Stimulated activated CD8-positive, alpha-beta memory T cell treated with anti-CD3 and anti-CD28 coated beads, Interleukin-4, amount 100 ng/mL, for 1 hour (primary cell): ENCODE measurements at places on chromosomes 2 and 18.

DNA sequence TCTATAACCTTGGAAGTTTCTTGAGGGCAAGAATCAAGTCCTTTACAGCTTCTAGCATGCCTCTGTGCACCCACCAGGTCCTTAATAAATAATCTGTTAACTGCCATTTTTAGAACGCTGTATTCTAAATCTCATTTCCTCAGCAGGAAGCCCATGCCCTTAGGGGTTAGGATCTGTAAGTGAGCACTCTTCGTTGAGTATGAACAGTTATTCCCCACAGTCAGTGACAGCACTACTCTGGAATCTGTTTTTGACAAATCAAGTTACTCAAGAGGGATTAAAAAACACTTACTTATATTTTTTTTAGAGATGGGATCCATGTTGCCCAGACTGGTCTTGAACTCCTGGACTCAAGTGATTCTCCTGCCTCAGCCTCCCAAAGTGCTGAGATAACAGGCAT, 14.6 kb downstream of the PAIP2B start:
- DNase-seq, result no peak

GRCh38 chr2:28300485-28301341, 91.9 kb upstream of the FOSL2 start:
- DNase-seq, result no peak

- no peak for DNase-seq
Observed at GRCh38 chr2:101930019-101930418, 61.7 kb upstream of the IL1R2 start.

DNA sequence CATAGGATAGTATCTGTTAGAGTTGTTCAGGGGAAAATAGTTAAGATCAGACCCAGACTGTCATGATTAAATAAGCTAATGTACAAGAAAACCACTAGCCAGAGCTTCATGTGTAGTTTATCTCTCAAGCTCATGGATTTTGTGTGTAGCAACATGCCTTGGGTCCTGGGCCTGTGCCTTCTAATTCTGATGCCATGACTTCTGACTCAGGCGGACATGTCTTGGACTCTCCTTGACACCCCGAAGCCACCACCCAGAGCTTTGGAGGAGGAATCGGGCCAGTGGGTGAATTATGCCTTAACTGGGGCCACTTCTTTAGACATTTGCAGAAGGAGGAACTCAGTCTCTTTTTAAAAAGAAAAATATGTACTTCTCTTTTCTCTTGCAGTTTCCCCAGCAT, 68.7 kb downstream of the NPAS2 start:
- DNase-seq, result no peak

DNA sequence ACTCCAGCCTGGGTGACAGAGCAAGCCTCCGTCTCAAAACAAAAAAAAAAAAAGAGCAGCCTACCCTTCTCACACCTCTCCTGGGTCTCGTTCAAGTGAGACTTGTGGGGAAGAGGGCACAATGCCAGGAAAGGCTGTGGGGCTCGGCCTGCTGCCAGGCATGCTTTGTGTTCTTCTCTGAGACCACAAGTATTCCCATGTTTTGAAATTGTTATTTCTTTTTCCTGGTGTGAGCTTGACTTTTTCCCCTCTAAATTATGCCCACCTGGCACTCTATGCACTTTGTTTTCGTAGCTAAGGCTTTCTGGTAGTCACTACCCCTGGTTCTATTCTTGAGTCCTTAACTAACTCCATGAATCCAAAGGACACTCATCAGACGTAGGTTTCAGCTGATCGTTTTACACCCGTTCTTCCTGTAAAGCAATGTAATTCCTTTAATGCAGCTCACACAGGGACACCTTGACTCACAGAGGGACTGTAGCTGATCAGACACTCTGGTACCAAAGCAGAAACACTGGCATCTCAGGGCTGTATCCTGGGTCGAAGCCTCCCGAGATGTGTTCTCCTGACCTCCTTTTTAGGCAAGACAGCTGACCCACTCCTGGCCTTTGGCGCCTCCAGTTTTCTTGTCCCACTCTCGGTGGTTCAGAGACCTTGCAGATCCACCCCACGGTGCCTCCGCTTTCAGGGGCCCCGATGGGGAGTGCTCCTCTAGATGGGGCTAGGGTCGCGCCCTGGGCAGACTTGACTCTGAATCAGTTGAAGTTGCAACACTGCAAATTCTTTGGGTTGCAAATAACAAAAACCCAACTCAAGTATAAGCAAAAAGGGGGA, 193.3 kb upstream of the AGAP1 start:
- no peak for DNase-seq

GRCh38 chr18:75581336-75582131, 154.0 kb upstream of the SMIM21 start:
- DNase-seq, result no peak

DNA sequence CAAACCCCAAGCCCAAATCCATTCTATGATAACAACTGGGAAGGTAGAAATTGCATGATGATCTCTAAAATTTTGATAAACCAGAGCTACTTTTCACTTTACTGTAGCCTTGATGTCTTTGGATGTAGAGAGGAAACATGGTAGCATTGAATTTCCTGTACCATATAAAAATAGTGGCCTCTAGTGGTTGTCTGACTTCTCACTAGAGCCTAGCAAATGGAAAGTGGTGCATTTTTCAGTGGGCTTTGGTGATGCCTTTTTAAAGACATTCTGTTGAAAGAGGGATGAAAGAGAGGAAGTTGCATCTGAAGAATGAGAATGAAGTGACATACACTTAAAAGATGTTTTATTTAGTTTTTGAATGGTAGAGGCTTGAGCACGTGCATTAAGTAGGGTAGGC, 662.2 kb downstream of the XIRP2 start:
- DNase-seq, result no peak

DNA sequence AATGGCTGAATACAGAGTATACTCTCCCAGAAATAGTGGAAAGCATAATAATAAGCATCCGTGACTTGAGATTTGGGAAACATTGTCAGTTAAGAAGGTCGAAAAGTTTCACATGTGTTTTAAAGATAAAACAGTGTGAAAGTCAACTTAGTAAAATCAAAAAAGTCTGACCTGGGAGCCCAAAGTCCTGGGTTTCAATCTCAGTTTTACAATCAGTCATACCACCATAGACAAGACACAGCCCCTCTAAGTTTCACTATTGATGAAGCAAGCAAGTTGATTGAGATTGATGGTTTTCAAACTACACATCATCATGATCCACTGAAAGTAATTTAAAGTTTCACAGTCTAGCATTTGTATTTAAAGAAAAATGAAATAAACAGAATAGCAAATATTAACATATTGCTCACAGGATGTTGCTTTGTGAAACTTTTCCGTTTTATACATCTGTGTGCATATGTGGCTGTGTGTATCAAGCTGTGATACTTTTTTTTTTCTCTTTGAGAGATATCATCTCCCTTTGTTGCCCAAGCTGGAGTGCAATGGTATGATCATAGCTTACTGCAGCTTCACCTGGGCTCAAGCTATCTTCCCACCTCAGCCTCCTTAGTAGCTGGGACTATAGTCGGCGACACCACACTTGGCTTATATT, 71.1 kb downstream of the PIK3C3 start:
- DNase-seq, result no peak

DNA sequence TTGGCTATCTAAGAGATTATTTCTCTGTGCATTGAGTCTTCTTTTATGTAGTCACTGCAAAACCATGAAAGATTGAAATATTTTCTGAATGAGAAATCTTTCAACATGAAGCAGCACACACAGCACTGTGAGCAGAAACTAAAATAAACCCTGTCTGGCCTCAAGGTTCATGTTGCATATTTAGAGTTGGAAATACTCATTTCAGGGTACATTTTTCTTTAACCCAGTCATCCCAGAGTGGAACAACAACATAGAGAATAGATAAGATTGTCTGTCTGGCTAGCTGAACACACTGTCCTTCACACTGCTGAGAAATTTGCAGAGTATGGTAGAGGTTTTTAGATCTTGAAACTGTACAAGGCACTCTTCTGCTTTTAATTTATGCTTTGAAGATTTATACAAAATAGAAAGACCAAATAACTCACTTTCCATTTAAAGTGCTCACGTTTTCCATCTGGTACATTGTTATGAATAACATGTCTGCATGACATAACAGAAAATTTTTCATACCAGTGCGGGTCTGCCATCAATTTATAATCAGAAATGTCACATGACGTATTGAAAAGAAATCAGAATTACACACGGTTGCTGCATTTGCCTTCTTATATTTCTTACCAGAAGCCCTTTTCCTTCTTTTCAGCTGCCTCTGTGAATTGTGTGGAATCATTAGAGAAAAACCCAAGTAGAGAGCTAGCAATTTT, 25.0 kb upstream of the FN1 start:
- DNase-seq, result no peak

DNA sequence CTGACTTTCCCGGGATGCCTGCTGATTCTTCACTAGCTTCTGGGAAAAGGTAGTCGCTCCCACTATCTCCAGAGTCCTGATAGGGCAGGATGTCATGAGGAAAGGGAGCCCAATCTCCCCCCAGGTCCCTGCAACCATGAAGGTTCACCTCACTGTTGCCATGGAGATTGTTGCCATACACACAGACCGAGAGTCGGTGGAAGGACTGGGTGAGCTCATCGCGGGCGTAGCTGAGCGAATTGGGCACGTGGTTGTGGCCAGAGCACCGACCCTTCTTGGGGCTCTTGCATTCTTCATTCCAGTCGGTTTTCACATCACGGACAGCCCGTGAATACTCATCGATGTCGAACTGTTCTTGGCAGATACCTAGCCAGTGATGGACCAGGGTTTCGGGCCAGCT, 97.4 kb downstream of the MEP1B start:
- DNase-seq, result no peak

- no peak for DNase-seq
Observed at GRCh38 chr2:190974629-190975361, 39.2 kb downstream of the STAT1 start.

- no peak for DNase-seq
Observed at GRCh38 chr2:105373895-105374401, 24.9 kb downstream of the FHL2 start.

DNA sequence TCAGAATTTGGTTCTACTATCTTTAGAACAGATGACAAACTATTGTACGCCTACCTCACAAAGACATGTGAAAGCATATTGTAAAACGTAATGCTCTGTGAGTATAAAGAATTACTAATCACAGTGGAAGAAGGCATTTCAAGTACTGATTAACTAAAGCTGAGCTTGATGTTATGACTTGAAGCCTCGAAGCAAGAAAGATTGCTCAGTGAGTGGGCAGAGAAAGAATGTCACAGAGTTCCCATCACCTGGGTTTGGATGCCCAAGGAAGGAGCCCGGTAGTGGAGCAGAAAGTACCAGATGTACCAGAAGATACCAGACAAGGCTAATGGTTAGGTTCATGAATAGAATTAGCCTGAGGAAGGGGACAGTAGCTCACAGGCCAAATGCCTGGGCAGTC, 39.5 kb upstream of the FAM110C start:
- DNase-seq, result no peak

DNA sequence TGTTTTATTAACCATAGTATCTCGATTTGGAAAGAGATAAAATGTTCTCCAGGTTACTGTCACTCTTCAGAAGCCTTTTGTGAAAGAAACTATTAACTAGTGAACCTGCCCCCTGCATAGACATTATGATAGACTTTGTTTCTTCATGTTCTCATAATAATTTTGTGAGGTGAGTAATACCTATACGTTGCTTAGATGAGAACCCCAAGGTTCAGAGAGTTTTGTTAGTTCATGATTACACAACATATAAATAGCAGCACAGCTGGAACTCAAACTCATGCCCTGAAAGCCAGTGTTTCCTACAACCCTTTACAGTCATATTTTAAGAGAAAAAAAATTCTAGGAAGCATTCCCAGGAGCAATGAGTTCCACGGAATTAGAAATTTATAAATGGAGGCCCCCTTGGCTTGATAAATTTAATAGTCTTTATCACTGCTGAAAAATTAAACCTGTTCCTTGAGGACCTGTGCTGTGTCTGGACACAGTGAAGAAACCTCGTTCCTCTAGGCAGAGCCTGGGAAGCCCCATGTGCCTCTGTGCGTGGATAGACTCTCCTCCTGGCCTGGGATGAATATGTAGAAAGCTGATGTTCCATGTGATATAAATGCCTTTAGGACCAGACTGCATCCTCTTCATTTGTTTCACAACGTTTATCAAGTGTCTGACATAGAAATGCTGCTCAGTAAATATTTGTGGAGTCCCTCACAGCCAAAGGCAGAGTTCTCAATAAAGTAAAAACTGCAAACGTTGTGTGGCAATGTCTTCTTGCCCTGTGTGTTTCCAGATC, 1257.0 kb upstream of the GYPC start:
- no peak for DNase-seq

GRCh38 chr18:57969824-57970223, 74.2 kb upstream of the NEDD4L start:
- no peak for DNase-seq

DNA sequence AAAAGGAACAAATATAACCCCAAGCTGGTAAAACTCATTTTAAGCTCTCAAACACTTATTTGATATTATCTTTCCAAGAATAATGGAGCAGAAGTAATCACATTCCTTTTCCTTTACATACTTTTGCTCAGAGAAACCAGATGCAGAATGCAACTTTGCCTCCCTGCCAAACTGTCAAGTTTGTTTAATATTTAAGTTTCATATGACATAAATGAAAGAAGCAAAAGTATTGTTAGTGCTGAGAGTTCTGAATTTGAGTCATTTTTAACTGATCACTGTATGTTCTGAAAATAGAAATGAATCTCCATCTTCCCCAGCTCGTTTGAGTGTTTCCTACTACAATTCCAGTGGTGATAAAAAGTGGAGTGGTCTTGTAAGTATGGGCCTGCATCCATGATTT, 423.4 kb downstream of the PID1 start:
- DNase-seq, result no peak

GRCh38 chr18:63149302-63149587, 170.3 kb downstream of the BCL2 start:
- no peak for DNase-seq

GRCh38 chr2:186101616-186102015, 363.0 kb downstream of the FSIP2 start:
- no peak for DNase-seq

GRCh38 chr18:54228364-54228763, 3.9 kb upstream of the MBD2 start:
- no peak for DNase-seq

DNA sequence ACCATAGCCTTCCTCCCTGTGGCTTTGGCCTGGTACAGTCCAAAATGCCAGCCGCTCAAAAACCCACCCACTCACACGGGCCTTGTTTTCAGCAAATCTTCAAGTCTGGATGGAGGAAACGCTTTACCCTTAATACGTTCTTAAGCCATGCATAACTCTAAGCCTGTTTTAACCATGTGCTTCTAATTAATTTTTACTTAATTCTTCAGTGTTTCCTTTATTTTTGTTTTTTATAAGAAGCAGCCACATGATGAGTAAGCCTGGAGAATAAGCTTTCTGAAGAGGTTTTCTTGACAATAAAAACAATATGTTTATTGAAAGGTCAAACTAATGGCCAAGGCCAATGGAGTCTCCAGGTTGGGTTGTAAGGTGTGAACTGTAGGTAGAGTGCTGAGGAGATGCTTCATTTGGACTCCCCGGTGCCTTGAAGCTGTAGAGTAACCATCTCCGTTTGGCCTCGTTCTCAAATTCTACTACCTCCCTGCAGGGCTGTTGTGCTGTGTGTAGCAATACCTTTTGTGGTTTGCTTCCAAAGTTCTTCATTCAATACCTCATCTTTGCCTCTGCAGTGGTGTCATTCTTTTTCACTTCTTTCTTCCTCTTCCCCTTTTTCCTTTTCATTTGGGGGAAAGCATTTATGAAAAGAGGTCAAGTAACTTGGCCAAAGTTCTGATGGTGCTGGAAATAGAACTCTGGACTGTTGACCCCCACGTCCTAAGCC, 113.7 kb downstream of the PRKCE start:
- no peak for DNase-seq

GRCh38 chr2:113111823-113112287, 15.5 kb upstream of the IL1RN start:
- no peak for DNase-seq
